ENCODE measurements at places on chromosomes 4 and X.

DNA sequence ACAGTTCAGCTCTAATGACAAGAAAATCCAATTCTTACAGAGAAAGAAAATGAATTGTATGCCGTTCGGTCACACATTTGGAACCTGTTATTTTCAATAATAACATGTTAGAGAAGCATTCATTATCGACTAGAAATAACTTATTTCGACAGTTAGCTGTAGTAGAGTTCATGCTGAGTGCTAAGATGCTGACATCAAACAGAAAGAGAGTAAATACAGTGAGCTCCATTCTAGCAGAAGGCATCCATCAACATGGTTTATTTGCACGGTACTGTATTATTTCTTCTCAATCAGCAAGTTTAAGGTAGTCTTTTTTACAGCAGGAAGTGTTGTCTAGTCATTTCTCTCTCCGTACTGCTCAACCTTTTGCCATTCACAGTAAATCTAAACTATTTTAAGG lies 732.1 kb downstream of the STIM2 start:
- DNase-seq = no peak

DNA sequence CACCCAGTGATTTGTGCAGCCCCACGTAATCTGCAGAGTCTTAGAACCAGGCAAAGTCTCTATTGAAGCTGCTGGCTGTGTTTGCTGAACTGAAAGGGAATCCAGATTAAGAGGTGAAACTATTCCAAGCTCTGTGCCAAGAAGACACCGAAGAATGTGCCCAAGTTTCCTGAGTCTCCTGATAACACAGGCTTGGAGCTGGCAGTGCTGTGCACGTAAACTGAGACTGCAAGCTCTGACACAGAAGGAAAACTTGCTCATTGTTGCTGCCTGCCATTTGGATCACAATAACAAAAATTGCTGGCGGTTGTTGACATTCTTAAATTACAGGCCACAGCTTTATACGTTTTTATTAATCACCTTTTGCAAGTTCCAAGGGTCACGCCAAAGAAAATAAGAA lies 60.2 kb upstream of the VCX3B start:
- DNase-seq = no peak

GRCh38 chr4:123349421-123350190 lies 47.0 kb upstream of the SPRY1 start:
- DNase-seq = no peak

- DNase-seq = no peak
These were observed 202.7 kb upstream of the HS3ST1 start for GRCh38 chr4:11631416-11631815.

- DNase-seq = no peak
These were observed 25.6 kb downstream of the RPA4 start for GRCh38 chrX:96909291-96909690.
